Hair follicle dermal papilla cell (primary cell): ENCODE measurements at places on chromosomes 6 and 20. TPM values are rescaled to one million over a fixed set of nuclear protein-coding genes. Genes with fewer than 3 reads are reported as not detected.

SULF2 gene
- 38.9 and 69.0 TPM in 2 replicates for total RNA-seq

C6orf141 gene
- total RNA-seq: 0.12 TPM in 1 of 2 replicates, not detected in the other

GPR6 gene
- not detected in 2 replicates for total RNA-seq

RING1 gene
- total RNA-seq: 23.4 and 24.3 TPM in 2 replicates

RSPO3 gene
- 13.6 and 14.9 TPM in 2 replicates for total RNA-seq

APCDD1L gene
- total RNA-seq: 9.8 and 12.2 TPM in 2 replicates

MACROD2 gene
- total RNA-seq: 8.3 and 9.1 TPM in 2 replicates

LRFN2 gene
- not detected in 2 replicates for total RNA-seq

CD93 gene
- total RNA-seq: 0.32 and 0.49 TPM in 2 replicates
